ENCODE measurements at places on chromosomes 13 and 19.

- DNase-seq, result no peak
Measured at GRCh38 chr13:57672168-57672567, 40.6 kb downstream of the PCDH17 start.

GRCh38 chr19:16042533-16043085 is 33.7 kb upstream of the TPM4 start:
- no peak for DNase-seq

DNA sequence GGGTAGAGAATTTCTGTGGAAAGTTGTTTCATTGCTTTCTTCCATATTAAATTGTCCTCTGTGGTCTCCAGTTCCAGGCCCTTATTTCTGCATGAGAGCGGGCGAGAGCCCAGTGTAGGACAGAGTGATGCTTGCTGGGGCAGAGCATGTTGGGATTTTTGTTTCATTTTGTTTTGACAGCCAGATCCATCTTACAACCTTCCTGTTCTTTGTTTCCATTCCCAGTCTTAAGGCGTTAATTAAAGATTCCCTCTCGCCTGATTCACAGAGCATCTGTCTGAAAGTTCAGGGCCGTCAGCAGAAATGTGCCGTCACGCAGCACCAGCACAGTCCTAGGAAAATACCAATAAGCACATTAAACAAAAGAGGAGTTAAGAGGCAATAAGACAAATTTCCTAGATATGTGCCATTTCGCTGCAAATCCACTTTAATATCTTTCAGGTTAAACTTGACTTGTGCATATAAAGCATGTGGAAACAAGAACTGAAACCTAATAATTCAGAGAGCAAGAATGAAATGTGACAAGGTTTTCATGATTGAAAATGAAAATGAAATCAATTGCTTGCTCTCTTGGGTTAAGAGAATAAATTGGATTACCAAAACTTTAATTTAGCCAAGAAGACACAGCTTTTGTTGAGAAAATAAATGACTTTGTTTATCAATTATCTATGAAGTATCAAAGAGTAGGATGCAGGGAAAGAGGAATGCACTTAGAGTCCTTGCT is 210.7 kb upstream of the SLC10A2 start:
- no peak for DNase-seq

DNA sequence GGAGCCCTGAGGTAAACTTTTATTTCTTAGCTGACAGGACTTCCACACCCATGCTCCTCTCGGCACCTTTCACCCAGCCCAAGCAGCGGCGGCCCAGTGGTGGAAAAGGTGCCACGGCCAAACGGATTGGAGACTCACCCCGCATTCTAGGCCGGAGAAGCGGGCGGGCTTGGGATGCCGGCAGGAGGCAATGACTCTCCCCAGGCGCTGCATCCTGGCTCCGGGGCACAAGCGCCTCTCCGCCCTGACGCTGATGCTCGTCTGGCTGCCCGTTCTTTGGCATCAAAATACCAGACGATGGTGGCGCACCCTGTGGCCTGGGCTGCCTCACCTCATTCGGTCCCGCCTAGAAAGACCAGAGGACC is 6.7 kb upstream of the ZNF606 start:
- DNase-seq, result no peak

DNA sequence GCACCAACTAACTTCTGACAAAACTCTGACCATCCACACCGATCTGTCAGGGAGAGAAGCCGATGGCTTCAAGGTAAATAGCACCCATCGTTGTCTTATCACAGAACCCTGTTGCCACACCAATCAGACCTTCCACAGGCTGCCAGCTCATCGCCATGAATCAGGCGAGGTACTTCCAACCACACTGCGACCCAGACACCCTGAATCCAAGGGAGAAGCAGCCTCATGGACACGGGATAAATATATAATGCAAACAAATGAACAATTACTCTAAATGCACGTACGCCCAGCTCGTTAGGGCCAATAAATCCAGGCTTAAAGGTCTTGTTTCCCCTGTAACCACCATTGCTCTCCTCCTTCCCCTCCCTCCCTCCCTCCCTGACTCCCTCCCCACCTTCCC is 20.8 kb downstream of the RANBP3 start:
- no peak for DNase-seq

GRCh38 chr19:17107546-17108452 is 32.2 kb downstream of the MYO9B start:
- no peak for DNase-seq

GRCh38 chr19:42332059-42332458 is 6.6 kb downstream of the MEGF8 start:
- no peak for DNase-seq

DNA sequence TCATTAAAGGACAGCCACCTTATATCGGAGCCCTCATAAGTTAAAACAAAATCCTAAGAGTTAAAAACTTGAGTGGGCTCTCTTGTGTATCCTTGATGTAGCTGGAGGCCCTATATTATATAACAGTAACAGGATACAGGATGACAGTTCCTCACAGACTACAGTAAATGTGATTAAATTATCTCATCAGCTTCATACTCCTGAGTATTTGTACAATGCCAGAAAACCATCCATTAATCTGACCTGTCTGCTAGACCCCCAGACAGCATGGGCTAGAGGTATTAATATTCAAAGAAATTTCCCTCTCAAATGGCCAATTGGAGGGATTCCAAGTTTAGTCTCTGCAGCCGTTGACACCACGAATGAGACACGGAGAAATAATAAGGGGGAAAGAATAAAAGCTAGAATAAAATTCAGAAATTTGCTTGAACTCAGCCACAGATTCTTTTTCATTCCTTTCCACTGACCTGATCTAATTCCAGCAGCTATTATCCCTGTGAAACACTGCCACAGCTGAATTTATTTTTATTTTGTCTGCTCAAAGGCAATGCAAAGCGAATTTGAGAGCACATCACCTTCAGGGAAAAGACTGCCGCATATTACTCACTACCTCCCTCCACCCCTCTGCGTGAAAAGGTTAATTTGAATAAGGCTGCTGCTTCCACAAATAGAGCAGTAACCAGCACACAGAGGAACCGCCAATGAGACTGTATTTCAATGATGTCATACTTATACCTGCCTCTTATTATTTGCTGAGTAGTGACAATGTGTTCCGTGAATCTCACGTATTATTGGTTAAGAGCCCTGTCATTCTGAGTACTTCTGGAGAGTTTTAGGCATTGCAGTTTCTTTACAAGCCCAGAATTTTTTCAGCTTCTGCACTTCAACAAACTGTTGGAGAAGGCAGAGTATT is 155.9 kb upstream of the KLF12 start:
- peak; percentile 74 for DNase-seq

DNA sequence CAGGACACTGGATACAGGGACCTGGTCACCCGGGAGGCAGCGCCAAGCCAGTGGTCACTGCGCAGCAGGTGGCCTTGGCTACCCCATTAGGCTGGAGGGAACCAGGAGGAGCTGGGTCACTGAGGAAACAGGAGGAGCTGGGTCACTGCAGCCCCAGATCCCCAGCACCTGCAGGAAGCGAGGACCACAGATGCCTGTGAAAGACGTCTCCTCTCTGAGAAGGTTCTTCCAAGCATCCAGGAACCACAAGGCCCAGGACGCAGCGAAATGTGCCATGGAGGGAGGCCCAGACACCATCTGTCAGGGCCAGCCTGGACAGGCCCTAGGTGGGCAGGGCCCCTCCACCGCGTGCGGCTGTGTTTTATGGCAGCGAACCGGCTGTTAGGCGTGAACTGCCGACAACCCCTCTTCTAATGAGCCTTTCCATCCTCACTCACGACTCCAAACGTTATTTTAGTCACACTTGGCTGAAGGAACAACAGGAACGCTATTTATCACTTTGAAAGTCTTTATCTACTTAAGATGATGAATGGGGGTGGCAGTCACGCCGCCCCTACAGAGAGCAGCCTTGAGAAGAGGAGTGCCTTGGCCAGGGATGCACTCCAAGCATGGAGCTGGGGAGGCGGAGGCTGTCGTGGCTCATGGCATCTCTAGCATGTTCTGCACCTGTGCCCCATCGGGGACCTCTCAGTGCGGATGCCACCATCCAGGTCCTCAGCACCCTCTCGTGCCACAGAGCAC is 53.3 kb downstream of the CEBPG start:
- DNase-seq, result no peak
